Activated CD8-positive, alpha-beta memory T cell treated with anti-CD3 and anti-CD28 coated beads for 48 hours (primary cell): ENCODE measurements at places on chromosomes 7 and 10.

DNA sequence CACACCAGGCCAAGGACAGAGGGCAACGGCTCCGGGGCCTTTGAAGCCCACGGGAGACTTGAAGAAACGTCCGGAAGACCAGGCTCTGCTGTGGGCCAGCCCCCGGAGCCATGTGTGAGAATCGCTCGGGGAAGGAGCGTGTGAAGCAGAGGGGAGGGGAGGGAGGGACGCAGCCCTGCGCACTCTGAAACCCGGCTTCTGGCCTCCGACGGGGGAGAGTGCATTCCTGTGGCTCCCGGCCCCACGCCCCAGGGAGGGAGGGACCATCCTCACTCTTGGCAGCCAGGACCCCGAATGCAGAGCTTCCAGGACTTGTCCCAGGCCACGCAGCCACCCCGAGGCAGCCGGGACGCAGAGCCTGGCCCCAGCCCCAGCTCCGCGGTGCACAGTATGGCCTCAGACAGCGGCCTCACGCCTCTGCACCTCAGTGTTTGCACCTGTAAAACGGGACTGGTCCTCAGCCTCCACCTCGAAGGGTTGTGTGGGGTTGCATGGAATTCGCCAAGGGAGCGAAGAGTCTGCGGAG lies 67.4 kb downstream of the PDGFA start:
- DNase-seq: no peak

GRCh38 chr7:116626886-116627285 lies 45.1 kb upstream of the MET start:
- no peak for DNase-seq

DNA sequence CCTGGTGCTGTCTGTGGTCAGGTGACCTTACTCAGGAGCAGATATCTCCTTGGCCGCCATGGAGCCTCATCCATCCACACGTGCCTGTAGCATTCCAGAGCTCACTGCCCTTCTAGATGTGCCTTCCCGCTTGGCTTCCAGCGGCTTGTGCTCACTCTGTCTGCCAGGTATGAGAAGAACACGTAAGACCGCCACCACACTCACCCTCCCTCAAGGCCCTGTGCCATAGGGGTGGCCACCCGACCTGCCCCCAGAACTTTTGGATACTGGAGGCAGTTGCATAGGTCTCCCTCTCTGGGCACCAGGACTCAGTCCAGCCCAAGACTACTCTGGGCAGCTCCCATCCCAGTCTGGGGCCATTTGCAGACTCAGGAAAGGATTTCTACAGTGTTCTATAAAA lies 4.1 kb downstream of the MARVELD1 start:
- no peak for DNase-seq

GRCh38 chr10:6014241-6014761 lies 37.0 kb upstream of the IL15RA start:
- DNase-seq: no peak

DNA sequence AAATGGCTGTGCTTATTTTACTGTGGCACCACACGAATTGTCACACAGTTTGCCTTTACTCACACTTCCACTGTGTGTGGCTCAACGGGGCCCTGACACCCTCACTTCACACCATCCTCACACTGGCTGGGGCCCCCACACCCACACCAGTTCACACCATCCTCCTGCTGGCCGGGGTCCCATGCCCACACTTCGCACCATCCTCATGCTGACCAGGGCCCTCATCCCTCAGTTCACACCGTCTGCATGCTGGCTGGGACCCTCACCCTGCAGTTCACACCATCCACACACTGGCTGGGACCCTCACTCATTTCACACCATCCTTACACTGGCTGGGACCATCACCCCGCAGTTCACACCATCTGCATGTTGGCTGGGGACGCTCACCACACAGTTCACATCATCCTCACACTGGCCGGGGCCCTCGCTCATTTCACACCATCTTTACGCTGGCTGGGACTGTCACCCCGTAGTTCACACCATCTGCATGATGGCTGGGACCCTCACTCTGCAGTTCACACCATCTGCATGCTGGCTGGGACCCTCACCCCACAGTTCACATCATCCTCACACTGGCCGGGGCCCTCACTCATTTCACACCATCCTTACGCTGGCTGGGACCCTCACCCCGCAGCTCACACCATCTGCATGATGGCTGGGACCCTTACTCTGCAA lies 36.0 kb downstream of the BRI3 start:
- DNase-seq: no peak

- no peak for DNase-seq
Measured at GRCh38 chr10:94210440-94211168, 152.1 kb downstream of the NOC3L start.

DNA sequence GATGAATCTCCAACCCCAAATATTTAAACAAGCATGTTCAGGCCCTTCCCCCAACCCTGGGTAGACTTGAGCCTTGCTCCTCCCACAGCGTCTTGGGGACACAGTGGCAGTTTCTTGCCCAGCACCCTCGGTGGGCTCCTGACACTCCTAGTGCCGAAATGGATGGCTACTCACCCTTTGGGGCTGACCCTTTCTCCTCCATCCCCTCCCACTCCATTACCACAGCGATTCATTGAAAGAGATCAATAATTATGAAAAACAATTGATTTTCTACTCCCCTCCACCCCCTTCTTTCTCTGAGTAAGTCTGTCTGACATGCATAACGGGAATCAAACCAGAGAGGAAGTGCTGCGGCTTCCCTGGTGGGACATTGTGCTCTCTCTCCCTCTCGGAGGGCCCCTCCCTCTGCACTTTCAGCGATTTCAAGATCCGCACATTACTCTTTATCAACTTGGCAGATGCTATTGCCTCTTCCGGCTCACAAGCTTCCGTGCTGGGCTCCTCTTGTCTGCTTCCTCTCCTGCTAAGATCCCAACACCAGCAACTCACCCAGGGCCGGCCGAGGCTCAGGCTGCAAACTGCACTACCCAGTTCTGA lies 79.0 kb upstream of the PLXNA4 start:
- no peak for DNase-seq

- DNase-seq: no peak
Measured at GRCh38 chr10:57952741-57953140, 315.0 kb downstream of the IPMK start.

DNA sequence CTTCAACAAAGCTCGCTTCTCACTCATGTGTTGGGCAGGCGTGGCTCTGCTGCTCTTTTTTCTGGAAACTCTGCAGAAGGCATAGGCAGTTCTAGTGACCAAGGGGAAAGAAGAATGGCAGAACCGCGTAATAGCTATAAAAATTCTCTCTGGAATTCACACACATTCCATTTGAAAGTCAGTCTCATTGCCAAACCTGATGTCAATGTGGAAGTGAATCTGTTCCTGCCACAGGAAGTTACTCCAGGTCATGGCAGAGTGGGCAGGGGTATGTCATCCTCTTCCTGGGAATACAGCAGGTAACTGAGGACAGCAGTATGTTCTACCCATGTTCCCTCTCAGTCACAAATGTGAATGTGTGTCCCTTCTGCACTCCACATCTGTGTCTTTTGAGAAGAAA lies 8.2 kb upstream of the PAXIP1 start:
- no peak for DNase-seq

DNA sequence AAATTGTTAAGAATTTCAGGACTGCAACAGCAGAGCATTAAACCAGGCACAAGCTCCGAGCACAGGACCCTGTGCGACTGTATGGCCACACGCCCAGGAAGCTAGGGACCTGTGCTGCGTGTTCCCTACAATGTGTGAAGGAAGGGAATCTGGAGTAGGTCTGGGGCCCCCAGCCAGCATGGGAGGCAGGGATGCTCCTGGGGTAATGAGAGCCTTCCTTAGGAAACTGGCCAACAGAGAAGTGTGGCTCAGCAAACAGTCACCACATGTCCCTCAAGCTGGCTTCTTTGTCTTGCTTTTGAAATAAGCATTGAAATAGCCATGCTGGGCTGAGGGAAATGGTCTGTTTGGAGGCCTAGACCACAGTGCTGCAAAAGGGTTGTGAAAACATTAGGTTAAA lies 8.2 kb downstream of the BLNK start:
- no peak for DNase-seq
